ENCODE measurements at places on chromosomes 1 and 21. TPM values are rescaled to one million over a fixed set of nuclear protein-coding genes. Genes with fewer than 3 reads are reported as not detected.

DNA sequence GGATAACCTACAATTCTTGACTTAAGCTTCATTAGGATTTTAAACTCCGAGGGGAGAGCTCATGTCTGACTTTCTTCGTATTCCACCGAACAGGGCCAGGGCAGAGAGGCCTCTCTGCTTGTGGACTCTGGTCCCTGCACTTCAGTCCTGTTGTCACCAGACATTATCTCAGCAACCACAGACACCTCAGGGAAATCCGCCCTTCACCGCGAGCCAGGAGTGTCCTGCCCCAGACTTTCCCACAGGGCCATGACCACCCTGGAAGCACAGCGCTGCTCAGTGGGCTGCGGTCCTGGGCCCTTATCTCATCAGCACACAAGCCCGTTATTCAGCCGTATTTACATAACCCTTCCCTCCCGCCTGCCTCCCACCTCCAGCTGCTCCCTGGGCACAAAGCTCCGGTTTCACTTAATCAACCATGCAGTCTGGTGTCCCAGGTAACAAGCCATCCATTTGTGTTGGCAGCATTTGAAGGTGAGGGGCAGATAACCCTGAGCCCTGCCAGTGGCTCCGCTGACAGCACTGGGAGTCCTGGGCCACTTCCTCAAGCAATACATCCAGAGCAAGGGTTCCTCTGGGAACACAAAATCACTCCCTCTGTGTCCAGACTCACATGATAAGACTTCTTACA lies 122.8 kb upstream of the RAB4A start:
- no peak overlapping the region for H3K4me3 ChIP-seq
- H3K27me3 ChIP-seq, result peaks cover 3% of the 10 kb centered on the region
- H3K36me3 ChIP-seq, result no peaks in the 10 kb centered on the region

- no peak for DNase-seq
- H3K4me3 ChIP-seq, result peak overlapping the region; percentile 71
- peaks cover 13% of the 10 kb centered on the region for H3K27me3 ChIP-seq
- peaks cover 19% of the 10 kb centered on the region for H3K4me1 ChIP-seq
- no peaks in the 10 kb centered on the region for H3K36me3 ChIP-seq
Measured at GRCh38 chr1:78143673-78144072, 97.9 kb downstream of the GIPC2 start.

Gene CLDN17
- total RNA-seq, result not detected

GRCh38 chr1:23184212-23184934 lies 15.7 kb upstream of the LUZP1 start:
- H3K36me3 ChIP-seq, result no peaks in the 10 kb centered on the region
- peaks cover 14% of the 10 kb centered on the region for H3K27me3 ChIP-seq
- H3K4me1 ChIP-seq, result peaks cover 8% of the 10 kb centered on the region
- no peak overlapping the region for H3K4me3 ChIP-seq
- no peak overlapping the region for H3K27ac ChIP-seq
- peak; percentile 22 for DNase-seq

Gene AMY1C
- not detected for total RNA-seq

Measured in activated CD4-positive, alpha-beta memory T cell treated with anti-CD3 and anti-CD28 coated beads, Interleukin-2, amount 10 ng/mL, durations not matched to agents 7 days and 5 days (primary cell).